ENCODE measurements at places on chromosomes 1 and 21.

- no peak for DNase-seq
These were observed 68.7 kb downstream of the KCNN3 start for GRCh38 chr1:154801234-154802011.

- no peak for DNase-seq
These were observed 280.2 kb downstream of the PTGER3 start for GRCh38 chr1:70767377-70767776.

DNA sequence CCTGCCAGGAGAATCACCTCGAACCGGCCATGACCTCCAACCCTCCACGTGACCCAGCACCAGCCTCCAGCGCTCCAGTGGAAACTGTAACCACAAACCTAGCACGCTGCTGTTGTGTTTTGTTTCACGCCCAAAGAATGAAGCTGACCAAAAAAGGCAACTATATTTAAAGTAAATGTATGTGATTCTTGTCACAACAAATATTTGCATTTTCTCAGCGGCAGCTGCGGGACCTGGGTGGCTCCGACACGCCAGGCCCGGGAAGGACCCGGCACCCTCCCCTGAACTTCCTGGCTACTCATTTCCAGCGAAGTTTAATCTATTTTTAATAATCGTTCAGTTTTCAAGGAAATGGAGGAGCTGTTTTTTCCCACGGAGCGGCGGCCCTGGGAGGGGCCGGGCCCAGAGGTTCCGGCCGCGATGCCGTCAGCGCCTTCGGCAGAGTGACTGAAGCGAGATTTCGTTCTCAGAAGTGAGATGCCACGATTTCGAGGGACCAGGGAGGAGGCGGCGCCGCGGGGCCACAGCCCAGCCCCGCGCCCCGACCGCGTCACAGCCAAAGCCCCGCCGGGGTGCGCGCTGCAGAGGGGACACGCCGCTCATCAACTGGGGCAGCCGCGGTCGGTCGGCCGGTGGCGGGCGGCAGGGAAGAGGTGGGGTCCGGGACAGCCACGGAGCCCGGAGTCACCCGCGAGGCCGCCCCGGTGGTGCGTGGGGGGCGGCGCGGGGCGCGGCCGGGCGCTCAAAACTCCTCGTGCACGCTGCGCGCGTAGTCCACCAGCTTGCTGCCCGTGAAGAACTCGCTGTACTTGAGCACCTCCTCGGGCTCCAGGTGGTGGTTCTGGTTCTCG lies 3.0 kb upstream of the TNFRSF4 start:
- DNase-seq: no peak

DNA sequence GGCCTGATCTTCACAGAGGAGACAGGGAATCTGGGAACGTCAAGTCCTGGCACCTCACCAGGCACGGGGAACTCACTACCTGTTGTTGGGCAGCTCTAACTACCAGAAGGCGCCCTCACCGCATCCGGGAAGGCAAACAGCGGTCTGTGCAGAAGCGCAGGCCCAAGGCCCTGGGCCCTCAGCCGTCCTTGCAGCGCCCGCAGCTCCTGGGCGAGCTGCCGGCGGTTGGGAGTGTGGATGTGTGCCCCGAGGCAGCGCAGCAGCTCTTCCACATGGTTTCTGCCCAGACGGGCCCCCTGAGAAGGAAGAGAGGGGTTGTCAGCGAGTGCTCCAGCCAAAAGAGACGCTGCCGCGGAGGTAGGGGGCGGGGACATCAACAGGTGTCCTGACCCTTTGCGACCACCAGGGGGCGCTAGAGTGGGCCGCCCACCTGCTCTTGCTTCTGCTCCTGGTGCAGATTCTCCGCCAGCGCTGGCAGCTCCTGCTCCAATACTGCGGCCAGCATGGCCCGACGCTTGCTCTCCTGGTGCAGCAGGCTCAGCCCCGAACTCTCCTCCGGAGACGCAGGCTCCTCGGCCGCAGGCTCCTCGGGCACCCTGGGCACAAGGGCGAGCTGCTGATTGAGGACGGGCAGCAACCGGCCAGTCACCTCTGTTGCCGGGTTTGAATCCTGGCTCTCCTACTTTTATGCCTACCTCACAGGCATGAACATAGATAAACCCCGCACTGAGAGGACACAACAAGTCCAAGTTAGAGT lies 9.3 kb downstream of the MAP3K6 start:
- peak; percentile 79 for DNase-seq

DNA sequence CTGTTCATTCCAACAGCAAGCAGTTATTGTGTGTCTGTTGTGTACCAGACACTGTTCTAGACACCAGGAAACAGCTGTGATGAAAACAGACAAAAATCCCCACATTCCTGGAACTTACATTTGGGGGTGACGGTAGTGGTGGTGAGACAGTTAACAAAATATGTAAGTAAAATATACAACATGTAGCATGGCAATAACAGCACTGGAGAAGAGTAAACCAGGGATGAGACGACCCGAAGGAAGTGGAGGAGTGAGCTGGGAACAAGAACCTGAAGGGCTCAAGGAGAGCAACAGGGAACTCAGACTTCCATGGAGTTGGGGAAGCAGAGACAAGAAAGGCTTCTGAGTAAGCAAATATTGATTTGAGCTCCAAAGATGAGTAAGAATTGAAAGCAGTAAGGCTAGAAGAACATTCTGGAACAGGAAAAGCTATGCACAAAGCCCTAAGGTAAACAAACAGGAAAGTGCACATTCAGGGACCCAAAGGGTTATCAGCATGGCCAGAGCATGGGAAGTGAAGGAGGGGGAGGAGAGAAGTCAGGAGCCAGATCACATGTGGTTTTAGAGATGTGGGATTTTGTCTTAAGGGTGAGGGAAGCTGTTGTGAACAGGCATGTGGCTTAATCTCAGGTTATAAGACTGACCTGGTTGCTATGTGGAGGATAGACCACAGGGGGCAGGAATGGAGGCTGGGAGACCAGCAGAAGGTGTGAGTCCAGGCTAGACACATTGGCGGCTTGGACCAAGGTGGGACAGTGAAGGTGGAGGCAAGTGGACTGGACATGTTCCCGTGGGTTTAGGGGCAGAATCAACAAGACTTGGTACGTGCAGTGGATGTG lies 7.3 kb downstream of the CSF1 start:
- no peak for DNase-seq

DNA sequence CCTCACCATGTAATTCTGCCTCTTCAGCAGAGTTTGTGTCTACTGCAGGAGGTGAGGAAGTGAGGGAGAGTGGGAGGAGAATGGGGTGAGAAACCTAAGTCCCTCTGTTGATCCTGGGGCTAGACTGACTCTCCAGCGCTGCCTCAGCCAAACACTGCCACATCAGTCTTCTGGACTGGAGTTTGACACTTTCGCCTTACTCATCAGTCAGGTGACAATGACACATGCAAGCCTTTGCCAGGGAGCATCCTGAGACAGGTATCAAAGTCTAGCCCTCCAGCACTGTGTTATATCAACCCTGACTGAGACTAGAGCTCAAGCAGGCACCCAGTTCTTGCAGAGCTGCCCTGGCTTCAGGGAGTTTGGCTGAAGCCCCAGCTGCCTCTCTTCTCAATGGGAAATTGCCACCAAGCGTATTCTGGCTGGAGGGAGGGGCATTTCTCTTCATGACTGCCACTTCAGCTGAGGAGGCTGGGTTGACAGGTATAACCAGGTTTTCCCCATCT lies 33.3 kb upstream of the SUCO start:
- peak; percentile 31 for DNase-seq

DNA sequence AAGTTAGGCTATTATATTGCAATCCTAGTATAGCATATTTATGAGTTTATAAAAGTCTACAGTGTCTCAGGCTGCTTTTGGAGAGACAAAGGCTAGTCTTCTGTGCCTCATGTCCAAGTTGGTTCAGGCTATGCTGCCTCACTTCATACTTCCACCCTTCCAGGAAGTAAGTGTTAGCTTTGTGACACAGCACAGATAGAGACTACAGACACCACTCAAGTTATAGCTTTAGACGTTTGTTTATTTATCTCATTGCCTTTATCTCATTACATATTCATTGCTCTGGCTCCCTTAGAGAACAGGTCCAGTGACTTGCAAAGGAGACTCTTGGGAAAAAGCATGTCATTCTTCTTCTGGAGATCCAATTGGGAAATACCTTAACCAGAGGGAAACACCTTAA lies 22.6 kb upstream of the GBP4 start:
- no peak for DNase-seq

DNA sequence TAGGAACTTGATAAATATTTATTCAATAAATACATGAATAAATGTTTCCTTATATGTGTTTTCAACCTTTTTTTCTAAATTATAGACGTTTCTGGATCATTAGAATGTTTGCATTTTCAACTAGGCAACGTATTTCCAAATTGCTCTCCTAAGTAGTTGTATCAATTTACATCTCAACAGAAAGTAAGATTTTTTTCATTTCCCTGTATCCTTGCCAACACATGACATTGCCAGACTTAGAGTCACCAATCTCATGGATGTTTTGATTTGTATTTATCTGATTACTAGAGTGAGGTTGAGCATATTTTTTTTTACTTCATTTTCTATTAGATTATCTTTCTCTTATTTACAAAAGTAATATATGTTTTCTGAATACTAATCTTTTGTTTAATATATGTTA lies 22.2 kb upstream of the SMG7 start:
- no peak for DNase-seq

- no peak for DNase-seq
These were observed 8.6 kb downstream of the E2F2 start for GRCh38 chr1:23522244-23522982.

DNA sequence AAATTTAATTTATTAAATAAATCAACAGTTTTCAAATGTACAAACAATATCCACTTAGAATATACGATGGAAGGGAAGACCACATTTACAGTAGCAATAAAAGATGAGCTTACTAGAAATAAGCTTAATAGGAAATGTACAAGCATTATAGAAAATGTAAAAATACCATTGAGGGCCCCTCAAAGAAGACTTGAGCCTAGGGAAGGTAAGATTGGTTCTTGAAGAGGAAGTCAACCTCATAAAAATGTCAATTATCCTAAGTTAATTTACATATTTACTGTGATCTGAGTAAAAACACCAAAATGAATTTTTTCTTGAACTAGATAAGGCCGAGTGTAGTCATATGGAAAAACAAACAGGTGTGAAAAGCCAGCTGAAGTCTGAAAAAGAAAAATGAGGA lies 39.7 kb upstream of the TRIM67 start:
- no peak for DNase-seq

- DNase-seq: no peak
These were observed 6.8 kb upstream of the TRABD2B start for GRCh38 chr1:48003741-48004531.
